ENCODE measurements at places on chromosomes 1 and 21.
A peak's percentile ranks its signal among the peaks of the same experiment; 100 is the strongest.

DNA sequence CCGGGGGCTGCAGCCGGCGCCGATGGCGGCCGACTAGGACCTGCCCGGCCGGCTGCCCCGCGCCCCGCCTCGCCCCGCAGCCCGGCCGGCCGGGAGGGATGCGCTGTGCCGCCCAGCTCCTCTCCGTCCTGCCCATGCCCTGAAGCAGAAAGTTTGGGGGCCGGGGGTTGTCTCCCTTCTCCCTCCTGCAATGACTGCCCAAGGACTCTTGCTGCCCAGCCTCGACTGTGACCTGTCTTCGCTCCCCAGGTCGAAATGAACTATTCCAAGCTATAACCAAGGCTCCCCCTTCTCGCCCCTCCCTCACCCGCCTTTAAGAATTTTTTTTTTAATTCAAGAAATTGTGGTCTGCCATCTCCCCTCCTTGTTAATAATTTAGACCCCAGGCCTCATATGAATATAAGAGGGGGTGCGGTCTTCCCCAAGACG is 361 bp downstream of the TMCC2 start:
- peak overlapping the region; percentile 35 for H3K4me3 ChIP-seq
- peaks cover 6% of the 10 kb centered on the region for H3K27me3 ChIP-seq
- H3K36me3 ChIP-seq = no peaks in the 10 kb centered on the region
- no peak for DNase-seq
- peaks cover 18% of the 10 kb centered on the region for H3K4me1 ChIP-seq

DNA sequence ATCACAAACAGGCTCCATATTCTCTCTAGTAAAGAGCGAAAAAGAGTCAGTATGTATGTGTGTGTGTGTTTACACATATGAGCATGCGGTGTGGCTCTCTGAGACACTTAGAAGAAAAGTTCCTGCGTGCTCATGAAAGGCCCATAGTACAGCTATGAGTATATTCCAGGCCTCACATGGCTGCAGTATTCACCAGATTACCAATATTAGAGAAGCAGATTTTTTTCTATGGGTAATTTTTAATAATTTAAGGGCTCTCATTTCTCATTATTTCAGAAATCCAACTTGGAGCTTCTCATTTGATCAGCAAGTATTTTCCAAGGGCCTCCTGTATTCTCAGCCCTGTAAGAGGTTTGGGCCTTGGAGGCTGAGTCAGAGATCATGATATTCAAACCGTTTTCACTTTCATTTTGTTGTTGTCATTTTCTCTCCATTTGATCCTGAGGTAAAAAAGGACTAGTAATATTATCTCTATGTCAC is 232.9 kb upstream of the SGIP1 start:
- DNase-seq = no peak
- H3K27ac ChIP-seq = peak overlapping the region; percentile 49
- no peak overlapping the region for H3K4me3 ChIP-seq
- H3K27me3 ChIP-seq = no peaks in the 10 kb centered on the region

DNA sequence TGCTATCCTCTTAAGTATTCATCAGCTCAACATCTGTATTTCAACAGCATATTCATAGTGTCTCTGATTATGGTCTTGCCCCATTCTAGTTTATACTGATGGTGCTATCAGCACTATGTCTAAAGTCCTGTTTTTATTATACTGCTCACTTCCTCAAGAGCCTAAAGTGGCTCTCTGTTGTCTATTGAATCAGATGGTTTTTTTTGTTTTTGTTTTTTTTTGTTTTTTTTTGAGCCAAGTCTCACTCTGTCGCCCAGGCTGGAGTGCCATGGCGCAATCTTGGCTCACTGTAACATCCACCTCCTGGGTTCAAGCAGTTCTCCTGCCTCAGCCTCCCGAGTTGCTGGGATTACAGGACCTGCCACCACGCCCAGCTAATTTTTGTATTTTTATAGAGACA is 6.1 kb downstream of the STX12 start:
- no peak overlapping the region for H3K4me3 ChIP-seq
- H3K4me1 ChIP-seq = peaks cover 3% of the 10 kb centered on the region
- H3K27ac ChIP-seq = no peak overlapping the region

- DNase-seq = no peak
- H3K36me3 ChIP-seq = no peaks in the 10 kb centered on the region
- no peak overlapping the region for H3K4me3 ChIP-seq
- H3K4me1 ChIP-seq = no peaks in the 10 kb centered on the region
- H3K27me3 ChIP-seq = no peaks in the 10 kb centered on the region
- peak overlapping the region; percentile 13 for H3K27ac ChIP-seq
These were observed 25.6 kb upstream of the IER5 start for GRCh38 chr1:181062836-181063428.

DNA sequence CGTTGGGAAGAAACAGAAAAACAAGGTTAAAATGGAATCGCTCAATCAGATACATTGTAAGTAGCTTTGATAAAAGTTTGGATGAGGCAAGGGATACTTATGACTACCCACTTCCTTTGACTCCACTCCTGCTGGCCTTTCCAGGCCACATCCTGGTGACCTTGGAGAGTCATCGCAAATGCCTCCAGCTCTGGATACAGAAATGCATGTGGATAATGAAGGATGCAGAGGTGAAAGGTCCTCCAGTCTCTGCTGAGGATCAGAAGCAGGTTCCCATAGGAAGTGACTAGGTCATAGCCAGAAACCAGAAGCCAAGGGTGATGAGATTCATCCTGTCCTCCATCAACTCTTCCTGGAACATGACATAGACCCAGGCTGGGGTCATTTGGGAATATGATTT is 6.2 kb upstream of the CAMK1G start:
- H3K4me1 ChIP-seq = no peaks in the 10 kb centered on the region
- no peak overlapping the region for H3K4me3 ChIP-seq
- H3K27me3 ChIP-seq = no peaks in the 10 kb centered on the region
- no peak overlapping the region for H3K27ac ChIP-seq

GRCh38 chr1:108644984-108645383 is 15.9 kb downstream of the HENMT1 start:
- no peaks in the 10 kb centered on the region for H3K36me3 ChIP-seq
- no peaks in the 10 kb centered on the region for H3K27me3 ChIP-seq
- H3K27ac ChIP-seq = peak overlapping the region; percentile 90
- H3K4me3 ChIP-seq = no peak overlapping the region
- peak; percentile 67 for DNase-seq

DNA sequence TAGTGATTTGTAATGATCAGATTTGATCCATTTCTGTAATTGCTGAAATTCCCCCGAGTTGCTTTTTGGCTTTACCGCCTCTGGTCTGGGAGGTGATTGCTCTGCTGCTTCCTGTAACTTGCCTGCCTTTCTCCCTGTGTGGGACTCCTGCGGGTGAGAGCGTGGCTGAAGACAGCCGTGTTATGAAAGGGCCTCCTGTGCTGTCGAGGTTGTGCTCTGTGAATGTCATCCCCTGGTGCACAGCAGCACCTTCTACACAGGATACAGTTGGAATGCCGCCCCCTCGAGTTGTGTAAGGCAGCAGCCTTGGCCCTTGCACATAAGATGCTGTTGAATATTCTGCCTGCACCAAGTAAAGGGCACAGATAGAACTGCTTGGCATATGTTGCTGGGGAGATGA is 5.9 kb downstream of the SOD1 start:
- H3K4me3 ChIP-seq = no peak overlapping the region
- peaks cover 9% of the 10 kb centered on the region for H3K36me3 ChIP-seq
- no peak for DNase-seq
- peaks cover 7% of the 10 kb centered on the region for H3K4me1 ChIP-seq

- DNase-seq = no peak
- H3K27me3 ChIP-seq = no peaks in the 10 kb centered on the region
- H3K27ac ChIP-seq = no peak overlapping the region
- H3K4me3 ChIP-seq = no peak overlapping the region
- H3K36me3 ChIP-seq = no peaks in the 10 kb centered on the region
These were observed 235.3 kb downstream of the FAF1 start for GRCh38 chr1:50724626-50725286.

GRCh38 chr1:150022357-150022756 is 11.8 kb upstream of the OTUD7B start:
- H3K36me3 ChIP-seq = no peaks in the 10 kb centered on the region
- H3K27ac ChIP-seq = no peak overlapping the region
- H3K27me3 ChIP-seq = no peaks in the 10 kb centered on the region
- H3K4me3 ChIP-seq = no peak overlapping the region
- no peaks in the 10 kb centered on the region for H3K4me1 ChIP-seq
